Stimulated activated CD8-positive, alpha-beta memory T cell treated with anti-CD3 and anti-CD28 coated beads, Interleukin-4, amount 100 ng/mL, for 4 hours (primary cell): ENCODE measurements at places on chromosomes 2 and 18.

GRCh38 chr2:232438951-232439757, 16.8 kb upstream of the ALPI start:
- no peak for DNase-seq

GRCh38 chr2:191114403-191114886, 36.3 kb downstream of the STAT4 start:
- DNase-seq = no peak

DNA sequence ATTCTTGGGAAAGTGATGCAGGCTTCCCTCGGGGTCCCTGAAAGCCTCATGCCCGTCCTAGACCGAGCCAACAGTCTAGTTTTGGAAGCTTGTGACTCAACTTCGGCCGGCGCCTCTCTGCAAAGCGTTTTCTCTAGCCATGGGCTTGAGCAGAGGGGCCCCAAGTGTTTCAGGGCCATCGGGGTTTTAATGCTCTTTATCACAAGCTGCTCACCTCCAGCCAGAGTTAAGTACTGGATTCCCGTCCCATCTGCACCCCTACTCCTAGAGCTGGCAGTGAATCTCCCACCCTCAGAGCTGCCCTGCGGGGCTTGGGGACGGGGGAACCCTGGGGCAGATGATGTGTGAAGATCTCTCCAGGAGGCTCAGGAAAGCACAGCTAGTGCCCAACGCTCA, 7.3 kb downstream of the RAX start:
- no peak for DNase-seq

- DNase-seq = no peak
Observed at GRCh38 chr2:45588158-45588829, 22.8 kb downstream of the SRBD1 start.

DNA sequence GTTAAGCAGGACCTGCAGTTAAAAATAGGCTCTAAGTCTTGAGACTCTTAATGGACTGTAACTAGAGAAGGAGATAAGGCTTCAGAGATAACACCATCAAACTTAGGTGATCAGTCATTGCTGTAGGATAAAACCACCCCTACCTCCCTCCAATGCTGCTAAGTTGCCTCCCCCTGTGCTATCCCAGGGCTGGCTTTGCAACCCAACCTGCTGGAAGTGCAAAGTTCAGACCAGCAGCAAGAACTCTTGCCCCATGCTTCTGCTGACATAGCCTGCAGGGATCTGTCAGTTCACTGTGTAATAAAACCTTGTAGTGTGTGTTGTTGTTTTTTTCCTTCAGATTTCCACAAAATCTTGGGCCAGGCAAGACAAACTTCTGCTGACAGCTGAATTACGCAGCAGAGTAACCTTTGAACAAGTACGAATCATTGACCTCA, 57.4 kb upstream of the EPB41L3 start:
- no peak for DNase-seq
